Nucleus accumbens (tissue), 56 donors: ENCODE measurements at places on chromosomes 12 and 14.

DNA sequence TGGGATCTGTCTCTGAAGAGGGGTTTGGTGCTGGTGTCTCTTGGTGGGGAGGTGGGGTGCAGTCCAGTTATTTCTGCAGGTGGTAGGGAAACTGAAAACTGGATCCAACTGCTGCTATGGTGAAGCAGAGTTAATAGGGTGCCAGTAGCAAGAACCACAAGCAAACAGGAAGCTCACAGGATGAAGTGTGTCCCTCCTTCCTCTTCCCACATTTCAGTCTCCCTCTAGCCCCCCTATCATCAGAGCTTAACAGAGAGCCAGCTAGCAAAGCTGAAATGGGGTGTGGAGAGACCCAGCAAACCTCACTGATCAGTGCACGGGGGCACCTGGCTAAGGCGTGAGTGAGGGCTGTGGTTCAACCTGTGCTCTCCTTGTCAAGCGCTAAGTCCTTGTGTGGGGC, 69.1 kb upstream of the C12orf71 start:
- DNase-seq: no peak

DNA sequence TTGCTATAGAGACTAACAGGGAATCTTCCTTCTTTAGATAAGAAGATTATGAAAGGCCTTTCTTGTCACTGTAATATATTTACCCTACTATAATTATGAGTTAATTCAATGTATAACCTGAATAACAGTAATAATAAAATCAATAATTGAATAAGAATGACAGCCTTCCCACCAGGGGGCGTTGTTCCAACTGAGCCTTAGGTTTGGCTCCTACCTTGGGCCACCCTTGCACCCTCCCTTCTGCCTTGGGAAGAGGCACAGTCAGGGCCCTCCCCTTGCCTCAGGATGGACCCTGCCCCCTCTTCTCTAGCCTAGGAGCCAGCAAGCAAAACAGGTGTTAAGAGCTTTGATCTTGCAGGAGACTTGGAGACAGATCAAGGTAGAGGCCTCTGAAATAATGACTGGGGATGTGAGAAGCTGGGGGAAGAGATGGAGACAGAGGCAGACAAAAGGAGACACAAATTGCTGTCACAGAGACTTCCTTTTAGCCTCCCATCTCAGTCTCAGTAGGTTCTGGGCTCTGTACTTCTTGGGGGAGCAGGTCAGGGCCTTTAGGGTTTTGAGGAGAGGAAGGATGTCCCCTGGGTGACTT, 40.1 kb upstream of the CISTR start:
- no peak for DNase-seq

DNA sequence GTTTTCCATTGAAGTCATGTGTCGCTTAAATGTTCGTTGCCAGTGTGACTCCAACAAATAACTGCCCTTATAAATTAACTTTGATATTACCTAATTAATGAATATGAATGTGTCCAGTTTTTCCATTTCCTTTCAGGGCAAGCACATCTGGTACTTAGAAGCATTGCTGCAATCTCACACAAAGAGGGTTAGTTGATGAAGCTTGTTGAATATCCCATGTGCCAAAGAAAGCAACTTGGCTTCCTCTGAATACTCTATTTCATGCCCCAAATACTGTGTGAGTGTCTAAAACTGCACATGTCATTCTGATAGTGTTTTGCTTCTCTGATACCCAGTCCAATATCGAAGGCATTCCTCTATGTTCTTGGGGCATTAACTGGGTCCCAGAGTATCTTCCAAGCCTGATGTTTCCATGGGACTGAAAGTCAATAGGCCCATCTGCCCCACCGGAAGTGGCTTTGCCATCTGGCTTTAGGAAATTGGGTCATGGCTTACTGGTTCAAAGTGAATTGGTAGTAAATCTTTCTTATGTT, 75.8 kb upstream of the CNTN1 start:
- no peak for DNase-seq

- DNase-seq: no peak
Measured at GRCh38 chr12:101087920-101088319, 122.1 kb downstream of the SLC5A8 start.

DNA sequence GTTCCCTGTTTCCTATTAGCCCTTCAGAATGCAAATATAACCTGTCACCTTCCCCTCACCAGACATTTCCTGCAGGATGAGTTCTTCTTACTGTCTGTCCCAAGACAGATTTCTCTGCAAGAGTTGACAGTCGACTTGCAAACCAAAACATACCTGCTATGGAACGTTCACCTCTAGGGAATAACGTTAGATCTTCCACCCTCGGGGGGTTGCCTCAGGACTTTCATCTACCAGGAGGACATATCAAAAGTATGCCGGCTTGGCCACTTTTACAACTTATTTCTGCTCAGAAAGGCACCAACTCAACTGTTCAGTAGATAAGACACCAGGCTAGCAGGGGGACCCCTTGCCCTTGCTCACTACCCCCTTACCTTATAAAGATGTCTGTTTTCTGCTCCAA, 92.5 kb downstream of the DAAM1 start:
- no peak for DNase-seq

DNA sequence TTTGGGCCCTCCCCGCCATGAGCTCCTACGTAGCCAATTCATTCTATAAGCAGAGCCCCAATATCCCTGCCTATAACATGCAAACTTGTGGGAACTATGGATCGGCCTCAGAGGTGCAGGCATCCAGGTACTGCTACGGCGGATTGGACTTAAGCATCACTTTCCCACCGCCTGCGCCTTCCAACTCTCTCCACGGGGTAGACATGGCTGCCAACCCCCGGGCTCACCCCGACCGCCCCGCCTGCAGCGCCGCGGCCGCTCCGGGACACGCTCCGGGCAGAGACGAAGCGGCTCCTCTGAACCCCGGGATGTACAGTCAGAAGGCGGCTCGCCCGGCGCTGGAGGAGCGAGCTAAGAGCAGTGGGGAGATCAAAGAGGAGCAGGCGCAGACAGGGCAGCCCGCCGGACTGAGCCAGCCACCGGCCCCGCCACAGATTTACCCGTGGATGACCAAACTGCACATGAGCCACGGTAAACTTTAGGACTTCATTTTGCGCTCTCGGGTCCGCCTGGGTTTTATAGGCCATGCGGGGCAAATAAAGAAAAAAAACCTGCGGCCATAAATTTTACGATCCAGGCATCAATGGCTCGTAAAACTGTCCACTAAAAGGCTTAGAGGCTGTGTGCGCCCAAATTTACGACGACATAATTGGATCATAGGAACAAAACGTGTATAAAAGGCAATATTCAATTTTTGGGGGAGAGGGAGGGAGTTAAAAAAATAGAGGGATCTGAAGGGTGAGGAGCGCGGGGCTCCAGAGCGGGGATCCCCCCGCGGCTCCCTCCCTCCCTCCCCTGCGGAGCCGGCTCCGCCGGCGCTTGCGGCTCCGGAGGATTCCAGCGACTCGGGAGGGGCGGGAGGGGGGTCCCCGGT, 493 bp downstream of the HOXC5 start:
- no peak for DNase-seq

GRCh38 chr12:28097221-28097620, 93.0 kb upstream of the CCDC91 start:
- DNase-seq: no peak

- DNase-seq: no peak
Measured at GRCh38 chr12:83954956-83955601, 957.5 kb downstream of the SLC6A15 start.

DNA sequence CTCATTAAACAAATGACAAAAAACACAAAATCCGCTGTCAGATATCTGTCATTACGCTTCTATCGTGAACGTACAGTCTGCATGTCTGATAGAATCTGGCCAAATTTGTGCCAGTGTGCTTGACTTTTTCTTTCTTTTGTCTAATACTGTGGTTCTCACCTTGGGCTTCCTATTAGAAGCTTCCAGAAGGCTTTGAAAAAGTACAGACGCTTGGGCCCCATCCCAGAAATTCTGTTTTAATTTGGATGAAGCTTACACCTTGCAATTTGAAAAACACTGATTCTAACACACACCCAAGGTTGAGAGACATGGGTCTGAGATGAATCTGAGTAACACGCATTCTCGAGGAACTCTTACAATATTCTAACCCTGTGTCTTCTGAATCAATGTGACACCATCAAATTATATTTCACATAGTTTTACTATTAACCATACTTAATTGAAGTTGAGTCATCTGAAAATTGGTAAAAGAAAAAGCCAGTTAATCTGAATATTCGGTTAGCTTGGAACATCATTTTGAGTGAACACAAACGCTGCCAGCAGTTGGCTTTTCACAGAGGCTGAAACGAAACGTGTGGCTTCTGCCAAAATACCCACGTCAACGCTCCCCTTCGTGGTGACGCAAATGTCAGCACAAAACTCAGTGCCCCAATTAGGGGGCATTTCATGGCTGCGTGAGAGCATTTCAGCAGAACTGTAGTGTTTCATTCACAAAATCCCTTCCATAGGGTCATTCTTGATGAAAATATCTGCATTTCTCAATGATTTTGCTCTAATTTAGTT, 420.5 kb downstream of the TMEM132D start:
- DNase-seq: no peak

- no peak for DNase-seq
Measured at GRCh38 chr14:93103392-93104080, 12.2 kb downstream of the ITPK1 start.

- DNase-seq: no peak
Measured at GRCh38 chr14:33936391-33936790, 14.5 kb downstream of the EGLN3 start.

DNA sequence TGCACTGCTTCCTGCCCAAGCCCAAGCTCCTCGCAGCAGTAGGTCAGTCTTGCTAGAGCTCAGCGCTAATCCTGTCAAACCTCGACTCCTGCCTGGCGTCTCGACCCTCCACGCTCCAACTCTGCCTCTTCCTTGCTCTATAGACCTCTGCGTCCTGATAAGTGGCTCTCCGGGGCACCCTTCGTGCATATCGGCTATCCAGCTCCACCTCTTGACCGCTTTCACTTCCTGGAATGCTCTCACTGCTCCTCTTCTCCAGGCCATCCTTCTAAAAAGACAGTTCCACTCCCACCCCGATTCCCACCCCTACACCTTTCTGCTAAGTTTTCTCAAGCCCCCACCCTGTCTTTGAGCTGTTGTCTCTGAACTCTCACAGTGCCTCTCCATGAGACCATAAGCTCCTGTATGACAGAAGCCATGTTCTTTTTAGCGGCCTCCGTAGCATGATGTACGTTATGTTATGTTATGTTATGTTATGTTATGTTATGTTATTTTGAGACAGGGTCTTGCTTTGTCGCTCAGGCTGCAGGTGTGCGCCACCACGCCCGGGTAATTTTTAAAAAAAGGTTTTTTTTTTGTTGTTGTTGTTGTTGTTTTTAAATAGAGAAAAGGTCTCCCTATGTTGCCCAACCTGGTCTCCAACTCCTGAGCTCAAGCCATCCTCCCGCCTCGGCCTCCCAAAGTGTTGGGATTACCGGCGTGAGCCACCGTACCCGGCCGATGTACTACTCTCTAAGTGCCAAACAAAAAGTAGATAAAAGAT, 601 bp downstream of the COX14 start:
- no peak for DNase-seq

DNA sequence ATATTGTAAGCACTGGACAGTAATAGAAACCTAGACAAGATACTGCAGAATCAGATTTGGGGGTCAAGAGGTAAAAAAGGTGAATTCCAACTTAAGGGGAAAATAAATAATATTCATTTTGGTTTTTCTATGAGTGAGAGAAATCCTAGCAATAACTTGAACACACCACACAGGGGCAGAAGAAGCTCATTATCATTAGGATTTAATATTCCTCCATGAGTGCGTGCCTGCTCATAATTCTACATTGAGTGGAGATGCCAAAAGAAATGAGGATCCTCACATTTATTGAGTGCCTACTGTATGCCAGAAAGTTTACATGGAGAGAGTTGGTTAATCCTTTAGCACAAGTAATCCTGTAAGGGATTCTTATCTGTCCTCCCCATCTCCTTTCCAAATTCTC, 40.5 kb upstream of the C14orf132 start:
- DNase-seq: no peak

DNA sequence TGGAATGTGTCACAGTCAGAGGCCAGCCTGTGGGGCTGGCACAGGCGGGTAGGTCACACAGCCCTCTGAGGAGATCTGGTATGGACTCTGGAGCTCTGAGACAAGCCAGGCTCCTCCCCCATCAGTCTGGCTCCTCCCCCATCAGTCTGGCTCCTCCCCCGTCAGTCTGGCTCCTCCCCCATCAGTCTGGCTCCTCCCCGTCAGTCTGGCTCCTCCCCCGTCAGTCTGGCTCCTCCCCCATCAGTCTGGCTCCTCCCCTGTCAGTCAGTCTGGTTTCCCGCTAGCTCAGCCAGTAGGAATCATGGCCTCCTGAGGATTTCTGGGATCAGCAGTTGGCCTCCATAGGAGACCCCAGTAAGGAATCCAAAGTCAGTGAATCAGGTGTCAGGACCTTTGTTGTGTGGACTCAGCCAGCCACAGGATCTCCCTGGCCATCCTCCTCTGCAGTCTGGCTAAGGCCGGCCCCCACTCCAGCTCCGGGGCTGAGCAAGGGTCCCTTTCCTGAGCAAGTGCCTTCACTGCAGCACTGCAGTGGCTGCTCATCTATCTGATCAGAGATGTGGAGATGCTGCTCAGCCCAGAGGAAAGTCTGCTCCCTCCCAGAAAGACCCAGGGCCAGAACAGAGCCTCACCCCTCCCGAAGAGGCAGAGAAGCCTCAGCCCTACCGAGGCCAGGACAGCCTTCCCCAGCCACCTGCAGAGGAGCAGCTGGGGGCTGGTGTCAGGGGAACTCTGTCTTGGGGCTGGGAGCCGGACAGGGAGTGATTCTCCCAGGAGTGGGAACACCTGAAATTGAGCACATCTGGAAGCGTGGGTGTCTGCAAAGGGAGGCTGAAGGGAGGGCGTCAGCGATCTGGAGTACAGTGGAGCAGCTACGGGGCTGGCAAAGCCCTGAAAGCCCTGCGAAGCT, 35.7 kb downstream of the IQSEC3 start:
- DNase-seq: no peak

- DNase-seq: no peak
Measured at GRCh38 chr12:111404362-111405148, 1.2 kb upstream of the SH2B3 start.

GRCh38 chr14:89828471-89829165, 125.9 kb downstream of the EFCAB11 start:
- no peak for DNase-seq

- DNase-seq: no peak
Measured at GRCh38 chr14:24710403-24711112, 76.6 kb upstream of the GZMB start.

DNA sequence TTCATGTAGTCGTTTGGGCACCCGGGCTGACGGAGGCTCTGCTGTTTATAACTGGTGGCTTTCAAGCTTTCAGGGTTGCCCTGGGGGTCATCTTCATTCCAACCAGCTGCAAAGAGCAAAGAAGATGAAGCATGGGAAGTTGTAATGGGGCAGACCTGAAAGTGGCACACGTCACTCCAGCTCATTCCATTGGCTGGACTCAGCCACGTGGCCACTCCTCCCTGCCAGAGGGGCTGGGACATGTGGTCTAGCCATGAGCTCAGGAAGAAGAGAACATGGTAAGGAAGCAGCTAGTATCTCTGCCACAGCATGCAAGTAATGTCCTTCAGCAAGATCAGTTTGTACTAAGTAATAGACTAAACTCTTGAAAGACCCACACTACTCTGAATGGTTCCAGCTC, 51.7 kb upstream of the FERMT2 start:
- no peak for DNase-seq

- no peak for DNase-seq
Measured at GRCh38 chr12:92905258-92905810, 23.8 kb downstream of the EEA1 start.
